ENCODE measurements at places on chromosomes 7 and 10.

DNA sequence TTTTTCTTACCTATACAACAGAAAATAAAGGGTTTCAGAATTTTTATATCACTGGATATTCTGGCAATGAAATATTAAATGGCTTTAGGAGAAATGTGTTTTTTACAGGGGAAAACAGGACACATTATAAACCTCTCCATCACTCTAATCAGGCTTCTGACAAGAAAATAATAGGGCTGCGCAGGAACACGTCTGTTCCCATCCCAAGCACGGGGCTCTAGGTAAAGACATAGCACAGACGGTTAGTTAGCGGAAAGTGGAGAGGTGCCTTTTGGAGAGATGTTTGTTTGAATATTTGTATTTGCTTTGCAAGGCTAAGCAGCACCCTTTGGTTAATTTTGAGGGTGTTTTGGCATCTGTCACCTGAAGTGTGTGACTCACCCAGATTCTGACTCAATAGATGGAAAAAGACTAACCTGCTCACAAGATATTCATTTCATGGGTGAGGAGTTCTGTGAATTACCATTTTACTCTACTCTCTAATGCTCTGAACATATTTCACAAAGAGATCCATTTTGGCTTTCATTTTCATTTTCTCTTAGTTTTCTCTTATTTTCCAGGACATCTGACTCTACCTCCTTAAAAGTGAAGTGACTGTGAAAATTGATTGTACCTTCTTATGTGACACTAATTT, 174.5 kb upstream of the AKR1E2 start:
- no peak for DNase-seq

GRCh38 chr10:8481718-8482504, 427.4 kb downstream of the GATA3 start:
- DNase-seq, result no peak

DNA sequence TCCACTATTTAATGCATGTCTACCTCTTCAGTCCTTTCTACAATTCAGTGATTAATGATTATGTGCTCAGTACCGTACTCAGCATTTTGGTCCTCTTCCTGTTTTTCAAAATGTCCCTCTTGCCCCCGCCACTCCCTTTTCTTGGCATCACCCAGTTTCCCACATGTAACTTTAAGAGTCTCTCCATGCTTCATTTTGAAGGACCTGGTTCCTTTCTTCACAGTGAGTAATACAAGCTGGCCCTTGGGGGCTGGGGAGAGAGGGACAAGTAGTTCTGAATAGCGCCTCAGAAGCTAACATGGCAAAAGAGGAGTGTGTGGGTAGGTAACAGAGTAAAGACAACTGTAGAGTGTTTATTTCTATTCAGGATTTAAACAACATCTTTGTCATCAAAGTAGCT, 34.6 kb upstream of the SLIT1 start:
- DNase-seq, result no peak

GRCh38 chr7:112665709-112666108, 124.5 kb downstream of the TMEM168 start:
- DNase-seq, result no peak

DNA sequence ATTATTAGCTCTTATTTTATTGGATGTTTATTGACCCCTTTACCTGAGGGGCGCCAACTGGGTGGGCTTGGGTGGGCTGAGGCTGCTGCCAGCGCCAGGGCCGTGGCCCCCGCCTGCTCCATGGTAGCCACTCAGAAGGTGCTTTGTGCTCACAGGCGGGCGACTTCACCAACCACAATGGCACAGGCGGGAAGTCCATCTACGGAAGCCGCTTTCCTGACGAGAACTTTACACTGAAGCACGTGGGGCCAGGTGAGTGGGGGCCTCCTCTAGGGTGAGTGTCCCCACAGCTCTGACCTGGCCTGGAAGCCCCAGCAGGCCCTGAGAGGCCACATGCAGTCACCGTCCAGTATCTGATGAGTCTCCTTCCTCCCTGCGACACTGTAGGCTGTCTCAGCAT, 4.1 kb downstream of the PPIF start:
- DNase-seq, result no peak

DNA sequence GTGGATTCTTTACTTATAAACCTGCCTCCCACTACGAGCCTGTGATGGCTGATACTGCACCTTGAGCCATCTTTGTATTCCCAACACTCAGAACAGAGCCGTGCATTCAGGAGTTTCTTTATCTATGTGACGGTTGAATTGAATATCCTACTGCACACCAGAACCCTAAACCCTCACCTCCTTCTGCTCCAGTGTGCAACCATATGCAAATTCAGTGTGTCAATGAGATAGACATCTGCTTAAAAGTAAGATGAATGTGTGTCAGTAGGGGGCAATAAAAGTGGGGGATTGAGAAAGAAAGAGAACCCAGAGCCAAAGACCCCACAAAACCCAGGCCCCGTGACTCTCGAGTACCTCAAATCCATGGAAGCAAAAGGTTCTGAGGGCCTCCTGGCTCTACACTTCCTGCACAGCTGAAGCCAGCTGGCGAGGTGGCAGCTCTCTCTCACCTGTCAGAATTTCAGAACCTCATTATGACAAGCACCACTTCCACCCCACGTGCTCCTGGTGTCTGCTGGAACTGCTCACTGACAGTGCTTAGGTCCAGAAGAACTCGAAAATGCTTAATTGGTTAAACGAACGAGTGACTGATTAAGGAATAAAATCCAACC, 143.3 kb upstream of the GPR26 start:
- DNase-seq, result no peak

DNA sequence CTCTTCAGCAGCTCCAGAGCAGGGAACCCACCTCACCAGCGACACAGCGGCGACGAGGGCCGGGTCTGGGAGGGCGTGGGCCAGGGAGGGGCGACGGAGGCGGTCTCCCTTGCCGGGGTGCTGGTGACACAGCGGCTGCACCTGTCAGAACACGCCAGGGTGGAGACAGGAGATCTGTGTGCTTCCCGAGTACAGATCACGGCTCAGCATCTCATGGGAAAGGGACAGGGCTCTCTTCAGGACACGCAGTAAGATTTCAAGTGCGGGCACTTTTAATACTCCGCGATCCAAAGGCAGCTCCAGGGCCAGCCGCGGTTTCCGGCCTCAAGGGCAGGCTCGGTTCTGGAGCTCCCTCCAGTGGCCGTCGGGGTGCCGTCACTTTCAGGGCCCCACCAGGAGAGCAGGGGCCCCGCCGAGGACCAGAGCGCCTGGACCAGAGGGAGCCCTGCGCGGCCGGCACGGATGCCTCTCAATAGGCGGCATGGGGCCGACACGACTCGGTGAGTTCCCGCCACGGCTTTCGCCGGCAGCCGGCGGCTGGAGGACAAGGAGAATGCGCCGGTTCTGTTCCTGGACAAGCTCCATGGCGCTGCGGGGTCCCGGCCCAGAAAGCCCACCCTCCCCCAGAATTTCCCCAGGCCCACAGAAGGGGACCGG, 21.4 kb downstream of the GPR146 start:
- DNase-seq, result peak; percentile 91

DNA sequence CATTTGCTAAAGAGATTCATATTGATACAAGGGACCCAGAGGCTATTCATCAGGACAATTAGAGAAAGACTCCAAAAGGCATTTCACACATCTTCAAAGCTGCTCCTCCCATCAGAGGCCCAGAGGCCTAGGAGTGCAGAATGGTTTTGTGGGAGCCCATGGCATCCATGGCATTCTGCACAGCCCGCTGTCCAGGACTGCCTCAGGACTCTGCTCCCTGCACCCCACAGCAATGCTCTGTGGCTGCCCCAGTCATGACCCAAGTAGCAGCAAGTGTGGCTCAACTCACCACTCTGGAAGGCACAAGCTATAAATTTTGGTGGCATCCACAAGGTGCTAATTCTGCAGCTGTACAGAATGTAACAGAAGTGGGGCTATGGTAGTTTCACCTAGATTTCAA, 38.5 kb downstream of the ZNF438 start:
- DNase-seq, result no peak

- DNase-seq, result no peak
These were observed 1184.8 kb downstream of the GATA3 start for GRCh38 chr10:9239298-9239697.

- no peak for DNase-seq
These were observed 213.8 kb downstream of the COBL start for GRCh38 chr7:51102828-51103227.

GRCh38 chr10:130022511-130023299, 58.6 kb upstream of the EBF3 start:
- no peak for DNase-seq

DNA sequence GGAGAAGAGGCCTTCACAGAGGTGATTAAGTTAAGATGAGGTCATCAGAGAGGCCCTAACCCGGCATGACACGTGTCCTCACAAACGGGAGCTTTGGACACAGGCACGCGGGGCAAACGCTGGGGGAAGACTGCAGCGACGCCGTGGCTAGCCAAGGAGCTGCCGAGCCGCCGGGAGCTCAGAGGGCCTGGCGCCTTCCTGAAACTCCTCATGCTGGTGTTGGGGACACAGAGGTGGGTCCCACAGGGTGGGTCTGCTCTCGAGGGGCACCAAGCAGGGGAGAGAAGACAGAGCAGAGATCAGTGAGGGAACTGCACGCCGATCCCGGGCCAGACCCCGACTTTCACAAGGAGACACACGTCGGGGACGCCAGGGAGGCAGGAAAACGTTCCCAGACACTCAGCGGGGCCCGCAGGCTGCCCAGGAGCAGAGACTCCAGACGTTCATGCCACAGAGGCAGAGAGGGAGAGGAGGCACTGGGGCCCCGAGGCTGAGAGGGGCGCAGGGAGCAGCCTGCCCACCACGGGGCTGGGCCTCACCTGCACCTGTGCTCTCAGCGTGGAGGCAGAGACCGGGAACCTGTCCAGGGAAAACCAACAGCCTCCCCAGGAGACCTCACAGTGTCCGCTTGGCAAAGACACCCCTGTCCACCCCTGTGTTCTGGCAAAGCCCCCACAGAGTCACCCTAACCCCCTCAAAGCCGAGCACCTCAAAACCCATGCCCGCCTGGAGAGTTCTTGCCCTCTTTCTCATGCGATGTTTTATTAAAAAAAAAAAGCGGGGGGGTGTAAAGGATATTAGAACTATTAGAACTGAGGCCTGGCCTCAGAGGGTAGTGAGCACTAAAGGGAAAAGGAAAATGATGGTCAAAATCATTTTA, 103.8 kb downstream of the PDGFA start:
- no peak for DNase-seq

- no peak for DNase-seq
These were observed 99.0 kb downstream of the AGMO start for GRCh38 chr7:15462721-15463389.

- DNase-seq, result no peak
These were observed 34.4 kb downstream of the ASAH2 start for GRCh38 chr10:50216894-50217293.

GRCh38 chr10:88193018-88193417, 329.6 kb downstream of the PTEN start:
- DNase-seq, result no peak

- no peak for DNase-seq
These were observed 140.3 kb downstream of the ABCA13 start for GRCh38 chr7:48311464-48312100.

- DNase-seq, result no peak
These were observed 11.9 kb downstream of the CPA4 start for GRCh38 chr7:130304878-130305277.

DNA sequence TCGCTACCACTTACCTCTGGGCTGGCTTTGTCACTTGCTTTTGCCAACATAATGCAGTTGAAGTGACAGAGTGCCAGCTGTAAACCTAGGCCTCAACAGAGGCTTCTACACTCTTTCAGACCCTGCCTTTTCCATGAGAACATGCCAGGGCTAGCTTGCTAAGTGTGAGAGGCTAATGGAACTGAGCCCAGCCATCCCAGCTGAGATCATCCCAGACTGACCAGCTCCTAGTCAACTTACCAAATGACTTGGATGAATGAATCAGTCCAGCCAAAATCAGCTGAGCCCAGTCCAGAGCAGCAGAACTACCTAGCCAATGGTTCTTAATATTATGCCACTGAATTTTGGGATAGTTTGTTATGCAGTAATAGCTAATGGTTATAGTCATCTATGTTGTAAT, 34.7 kb upstream of the MKLN1 start:
- DNase-seq, result no peak

GRCh38 chr10:33032654-33033151, 74.7 kb upstream of the ITGB1 start:
- DNase-seq, result no peak

DNA sequence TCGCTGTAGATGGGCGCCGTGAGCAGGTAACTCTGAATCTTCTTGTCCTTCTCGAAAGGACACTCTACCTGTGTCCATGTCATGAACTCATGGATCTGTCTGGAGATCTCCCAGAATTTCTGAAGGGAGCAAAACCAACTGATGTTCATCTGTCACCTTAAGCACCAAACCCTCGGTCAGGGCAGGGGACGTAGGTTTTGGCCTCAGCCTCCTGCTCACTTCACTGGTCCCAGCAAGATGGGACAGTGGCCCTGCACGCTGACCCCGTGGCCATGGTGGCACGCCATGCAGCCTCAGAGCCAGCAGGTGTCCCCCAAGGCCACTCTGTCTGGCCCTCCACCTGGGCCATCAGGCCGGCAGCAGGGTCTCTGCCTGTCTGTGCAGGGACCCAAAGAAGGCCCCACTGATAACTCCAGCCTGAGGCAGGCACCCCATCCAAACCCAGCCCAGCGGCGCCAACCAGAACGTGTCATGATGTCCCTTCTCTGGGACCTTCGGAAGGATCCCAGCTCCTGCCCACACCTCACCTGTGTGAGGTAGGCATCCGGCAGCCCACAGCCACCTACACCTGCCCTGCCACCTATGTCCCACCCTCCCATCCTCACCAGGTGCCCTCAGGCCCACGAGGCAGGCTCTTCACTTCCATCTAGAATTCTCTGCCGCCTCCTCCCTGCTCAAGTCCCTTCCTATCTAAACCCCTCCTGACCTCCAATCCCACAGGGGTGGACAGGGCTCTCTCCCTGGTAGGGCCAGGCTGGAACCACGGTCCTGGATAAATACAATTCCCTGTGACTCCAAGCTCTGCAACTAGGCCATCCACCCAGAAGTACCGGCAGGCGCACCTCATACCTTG, 59.0 kb downstream of the CSGALNACT2 start:
- peak; percentile 19 for DNase-seq

GRCh38 chr10:75250934-75251333, 15.2 kb upstream of the COMTD1 start:
- DNase-seq, result no peak

- no peak for DNase-seq
These were observed 14.0 kb upstream of the EIF5AL1 start for GRCh38 chr10:79498291-79498829.

GRCh38 chr7:159105832-159106811, 38.5 kb downstream of the VIPR2 start:
- peak; percentile 5 for DNase-seq

DNA sequence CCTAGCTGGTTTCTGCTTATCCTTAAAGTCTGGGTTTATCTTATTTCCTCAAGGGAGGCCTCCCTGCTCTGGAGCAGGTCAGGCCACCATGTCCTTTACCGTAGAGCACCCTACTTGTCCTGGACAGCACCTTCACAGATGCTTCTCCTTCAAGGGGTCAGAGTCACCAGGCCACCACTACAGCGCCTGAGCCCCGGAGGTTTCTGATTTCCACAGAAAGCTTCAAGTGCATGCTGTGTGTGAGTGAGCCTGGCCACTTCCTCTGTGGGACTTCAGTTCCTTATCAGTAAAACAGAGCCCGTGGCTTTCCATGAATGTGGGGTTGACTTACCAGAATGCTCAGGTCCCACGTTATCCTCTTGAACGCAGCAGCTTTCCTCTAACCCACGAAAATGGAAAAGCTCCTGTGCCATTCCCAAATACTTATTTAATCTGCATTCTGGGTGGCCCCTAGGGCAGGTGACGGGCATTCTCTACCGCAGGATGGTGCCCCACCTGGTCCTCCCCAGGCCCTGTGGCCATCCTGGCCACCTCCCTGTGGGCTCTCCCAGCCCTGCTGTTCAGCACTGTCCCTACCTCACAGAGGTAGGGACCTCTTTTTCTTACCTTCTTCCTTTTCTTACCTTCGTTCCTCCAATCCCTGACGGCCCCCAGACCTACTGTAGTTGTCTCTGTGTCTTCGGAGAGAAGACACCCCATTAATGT, 1.4 kb upstream of the DOCK1 start:
- no peak for DNase-seq

Data from activated naive CD4-positive, alpha-beta T cell treated with anti-CD3 and anti-CD28 coated beads, Interleukin-2, amount 10 ng/mL, durations not matched to agents 7 days and 5 days (primary cell).